ENCODE measurements at places on chromosomes 11 and 22. TPM values are rescaled to one million over a fixed set of nuclear protein-coding genes. Genes with fewer than 3 reads are reported as not detected.

Gene PNPLA3
- total RNA-seq, result 0.26 TPM

Gene GGT5
- total RNA-seq, result not detected

Gene IGLL1
- not detected for total RNA-seq

Gene BEST1
- total RNA-seq, result not detected

Gene EFCAB6
- 0.53 TPM for total RNA-seq

Gene OR8D2
- total RNA-seq, result not detected

- no peaks in the 10 kb centered on the region for H3K27me3 ChIP-seq
- H3K36me3 ChIP-seq, result no peaks in the 10 kb centered on the region
These were observed 135.7 kb downstream of the TMEM135 start for GRCh38 chr11:87173185-87174039.

DNA sequence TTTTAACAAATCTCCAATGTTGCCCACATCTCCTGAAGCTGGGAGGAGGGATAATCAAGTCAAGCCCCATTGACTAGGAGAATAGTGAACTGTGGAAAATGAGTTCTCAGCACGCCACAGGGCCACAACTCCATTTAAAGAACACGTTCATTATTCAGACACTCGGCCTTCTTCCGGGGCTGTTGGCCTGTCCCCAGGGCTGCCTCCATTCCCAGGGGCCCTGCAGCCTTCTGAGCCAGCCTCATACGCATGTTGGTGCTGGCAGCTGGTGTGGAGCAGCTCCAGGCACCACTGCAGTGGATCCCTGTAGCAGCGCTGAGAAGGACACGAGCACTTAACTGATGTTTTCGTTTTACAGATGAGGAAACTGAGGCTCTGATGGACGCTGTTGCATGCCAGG is 87.5 kb upstream of the RCN1 start:
- no peaks in the 10 kb centered on the region for H3K27me3 ChIP-seq
- no peaks in the 10 kb centered on the region for H3K4me1 ChIP-seq
- H3K36me3 ChIP-seq, result no peaks in the 10 kb centered on the region
- no peak for DNase-seq
- H3K27ac ChIP-seq, result no peak overlapping the region

DNA sequence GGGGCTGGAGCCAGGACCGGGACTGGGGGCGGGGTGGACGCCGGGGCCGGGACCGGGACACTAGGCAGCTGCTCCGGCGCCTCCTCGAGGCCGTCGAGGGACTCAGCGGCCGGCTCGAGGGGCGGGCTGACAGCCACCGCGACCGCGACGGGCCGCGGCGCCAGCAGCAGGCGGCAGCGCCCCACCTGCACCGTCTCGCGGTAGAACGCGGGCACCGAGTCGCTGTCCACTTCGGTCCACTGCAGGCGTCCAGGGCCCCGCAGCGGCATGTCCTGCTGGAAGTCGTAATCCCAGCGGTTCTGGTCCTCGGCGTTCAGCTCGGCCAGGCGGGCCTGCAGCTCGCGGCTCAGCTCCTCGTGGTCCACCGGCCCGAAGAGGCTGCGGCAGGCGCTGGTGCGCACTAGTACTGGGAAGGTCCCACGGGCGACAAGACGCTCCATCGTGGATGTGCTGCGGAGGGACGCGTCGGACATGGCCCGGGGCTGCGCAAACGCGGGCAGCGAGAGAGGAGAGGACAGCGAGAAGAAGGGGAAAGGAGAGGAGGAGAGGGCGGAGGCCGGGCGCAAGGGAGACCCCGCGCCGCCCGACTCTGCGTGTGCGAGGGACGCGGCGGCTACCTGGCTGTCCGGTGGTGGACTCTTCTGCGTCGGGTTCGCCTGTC is 428 bp downstream of the CDKN1C start:
- H3K4me1 ChIP-seq, result no peaks in the 10 kb centered on the region
- peak overlapping the region; percentile 78 for H3K4me3 ChIP-seq
- DNase-seq, result no peak
- no peak overlapping the region for H3K27ac ChIP-seq
- peaks cover 36% of the 10 kb centered on the region for H3K27me3 ChIP-seq

- H3K27ac ChIP-seq, result no peak overlapping the region
- peaks cover 6% of the 10 kb centered on the region for H3K4me1 ChIP-seq
- H3K4me3 ChIP-seq, result no peak overlapping the region
- H3K36me3 ChIP-seq, result no peaks in the 10 kb centered on the region
These were observed 127.7 kb downstream of the BRD1 start for GRCh38 chr22:49699928-49700498.

GRCh38 chr11:109772892-109773291 is 320.3 kb upstream of the ZC3H12C start:
- no peaks in the 10 kb centered on the region for H3K36me3 ChIP-seq
- DNase-seq, result no peak
- no peak overlapping the region for H3K27ac ChIP-seq
- no peaks in the 10 kb centered on the region for H3K27me3 ChIP-seq
- no peak overlapping the region for H3K4me3 ChIP-seq

GRCh38 chr11:21545699-21546098 is 647.2 kb upstream of the ANO5 start:
- H3K27me3 ChIP-seq, result no peaks in the 10 kb centered on the region
- H3K36me3 ChIP-seq, result no peaks in the 10 kb centered on the region
- DNase-seq, result no peak
- no peak overlapping the region for H3K4me3 ChIP-seq

DNA sequence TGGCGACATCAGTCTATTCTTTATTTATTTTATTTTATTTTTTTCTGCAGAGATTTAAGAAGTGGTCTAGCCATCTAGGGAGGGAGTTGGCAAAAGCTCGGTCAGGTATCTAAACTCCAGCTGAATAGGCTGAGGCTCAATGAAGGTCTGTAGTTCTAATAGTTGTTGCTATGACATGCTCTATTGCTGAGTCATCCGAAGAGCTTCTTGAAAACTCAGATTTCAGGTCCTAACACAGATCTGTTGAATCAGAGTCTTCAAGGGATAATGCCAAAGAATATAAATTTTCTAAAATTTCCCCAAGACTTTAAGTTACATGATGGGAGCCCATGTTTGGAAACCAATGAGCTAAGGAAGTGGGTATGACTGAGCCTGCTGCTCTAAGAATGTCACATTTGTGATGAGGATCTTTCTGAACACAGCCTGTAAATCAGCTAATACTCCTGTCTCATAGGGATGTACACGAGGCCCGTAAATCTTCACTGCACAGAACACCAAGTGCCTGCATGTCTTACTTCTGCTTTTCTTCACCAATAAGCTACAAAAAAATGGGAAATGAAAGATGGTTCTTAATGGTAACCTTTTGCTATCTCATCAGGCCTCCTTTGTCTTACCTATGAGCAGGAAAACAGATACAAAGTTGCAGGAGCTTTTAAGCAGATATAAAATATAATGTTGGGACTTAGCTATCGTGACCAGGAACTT is 901.4 kb upstream of the API5 start:
- no peak overlapping the region for H3K4me3 ChIP-seq
- H3K27me3 ChIP-seq, result no peaks in the 10 kb centered on the region
- H3K4me1 ChIP-seq, result no peaks in the 10 kb centered on the region
- H3K36me3 ChIP-seq, result no peaks in the 10 kb centered on the region
- DNase-seq, result no peak

DNA sequence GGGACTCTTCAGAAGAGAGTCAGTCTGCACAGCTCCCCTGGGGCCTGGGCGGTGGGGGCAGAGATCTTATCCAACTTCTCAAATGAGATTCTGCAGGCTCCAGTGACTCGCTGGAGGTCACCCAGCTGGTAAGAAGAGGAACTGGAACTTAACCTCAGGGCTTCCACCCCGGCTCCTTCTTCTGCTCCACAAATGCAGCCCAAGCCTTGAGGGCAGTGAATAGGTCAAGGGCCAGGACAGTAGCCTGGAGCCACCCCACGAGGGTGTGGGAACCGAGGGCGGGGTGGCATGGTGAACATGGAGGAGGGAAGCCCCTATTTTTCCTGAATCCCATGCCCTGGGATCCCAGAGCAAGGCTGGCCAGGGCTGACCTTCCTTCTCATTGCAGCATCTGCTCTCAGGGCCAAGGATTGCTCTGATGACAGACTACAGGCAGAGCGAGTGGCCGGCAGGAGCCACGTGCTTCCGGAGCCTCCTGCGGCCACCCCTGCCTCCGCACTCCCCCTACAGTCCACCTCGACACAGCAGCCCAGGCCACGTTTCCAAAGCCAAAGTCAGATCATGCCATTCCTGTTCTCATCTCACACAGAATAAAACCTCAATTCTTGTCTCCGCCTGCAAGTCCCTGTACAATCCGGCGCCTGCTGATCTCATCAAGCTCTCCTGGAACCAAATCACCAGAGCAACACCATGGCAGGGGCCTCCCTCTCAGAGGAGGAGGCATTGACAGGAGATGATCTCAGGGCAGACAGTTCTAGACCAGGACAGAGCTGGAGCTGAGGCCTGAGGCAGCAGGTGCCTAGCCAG is 21.1 kb upstream of the UPK3A start:
- H3K4me3 ChIP-seq, result no peak overlapping the region
- peaks cover 43% of the 10 kb centered on the region for H3K27me3 ChIP-seq
- H3K36me3 ChIP-seq, result no peaks in the 10 kb centered on the region
- no peak for DNase-seq
